PC-3 (cell line): ENCODE measurements at places on chromosomes 11 and 22. TPM values are rescaled to one million over a fixed set of nuclear protein-coding genes. Genes with fewer than 3 reads are reported as not detected.

GRCh38 chr11:134406264-134407185 lies 5.5 kb downstream of the B3GAT1 start:
- no peak for DNase-seq

- peak; percentile 23 for DNase-seq
Measured at GRCh38 chr11:94100253-94100652, 28.4 kb upstream of the PANX1 start.

GRCh38 chr11:74689666-74690065 lies 41.6 kb downstream of the CHRDL2 start:
- peak; percentile 74 for DNase-seq

GRCh38 chr11:11028017-11028692 lies 170.3 kb upstream of the ZBED5 start:
- DNase-seq = peak; percentile 73

DNA sequence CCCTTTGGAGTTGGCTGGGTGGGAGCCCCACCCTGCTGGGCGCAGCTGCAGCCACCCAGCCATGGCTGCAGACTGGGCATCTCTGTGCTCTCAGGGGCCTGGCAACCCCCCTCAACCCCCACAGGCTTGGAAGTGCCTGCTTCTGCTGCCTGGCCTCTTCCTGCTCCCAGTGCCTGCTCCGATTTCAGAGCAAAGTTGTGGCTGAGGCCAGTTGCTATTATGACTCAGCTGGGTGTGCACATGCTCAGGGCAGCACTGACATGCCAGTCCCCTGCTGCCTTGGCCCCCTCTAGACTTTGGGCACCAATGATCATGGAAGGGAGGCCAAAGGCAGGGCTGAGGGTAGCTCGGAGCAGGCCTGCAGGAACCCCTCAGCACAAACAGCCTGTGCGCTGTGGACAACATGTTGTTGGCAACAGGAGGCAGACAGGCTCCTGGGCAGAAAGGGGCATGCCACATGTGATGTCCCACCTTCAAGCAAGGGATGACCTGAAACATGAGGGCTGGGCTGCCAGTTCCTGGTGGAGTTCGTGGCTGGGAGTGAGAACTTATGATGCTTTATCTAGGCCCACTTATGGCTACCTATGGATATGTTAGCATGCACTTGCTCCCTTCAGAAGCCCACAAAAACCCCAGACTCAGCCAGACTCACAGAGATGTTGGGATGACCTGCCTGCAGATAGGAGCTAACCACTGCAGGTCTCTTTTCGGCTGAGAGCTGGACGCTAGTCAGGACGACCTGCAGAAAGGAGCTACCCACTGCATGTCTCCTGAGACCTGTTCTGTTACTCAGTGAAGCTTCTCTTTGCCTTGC lies 96.4 kb upstream of the AMOTL1 start:
- DNase-seq = peak; percentile 66

DNA sequence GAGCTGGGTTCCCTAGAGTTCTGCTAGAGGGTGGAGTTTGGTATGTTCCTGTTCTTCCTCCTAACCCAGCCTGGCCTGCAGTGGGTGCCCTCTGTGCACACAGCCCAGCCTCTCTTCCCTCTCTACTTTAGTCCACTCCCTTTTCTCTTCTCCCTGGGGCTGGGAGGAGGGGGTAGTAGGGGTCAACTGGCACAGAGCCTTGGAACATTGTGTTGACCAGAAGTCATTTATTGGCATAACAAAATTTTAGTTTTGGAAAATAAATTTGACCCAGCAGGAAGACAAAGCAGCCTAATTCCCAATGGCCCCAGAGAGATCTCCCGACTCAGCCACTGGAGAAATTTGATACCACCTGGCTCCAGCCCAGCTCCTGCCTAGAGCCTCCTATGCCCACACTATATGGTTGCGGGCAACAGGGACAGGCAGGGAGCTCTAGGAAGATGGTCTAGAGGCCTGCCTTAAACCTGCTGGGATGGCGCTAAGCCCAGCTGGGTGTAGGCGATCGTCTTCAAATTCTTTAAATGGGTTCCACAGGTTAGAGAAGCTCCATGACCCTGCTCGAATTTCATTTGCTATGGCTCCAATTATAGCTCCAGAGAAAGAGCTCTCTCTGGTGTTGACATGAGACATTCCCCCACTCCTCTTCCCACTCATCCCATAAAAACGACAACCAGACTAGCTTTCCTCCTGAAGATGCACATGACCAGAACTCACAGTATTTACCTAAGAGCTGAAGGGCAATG lies 9.9 kb downstream of the PCSK7 start:
- peak; percentile 82 for DNase-seq

DNA sequence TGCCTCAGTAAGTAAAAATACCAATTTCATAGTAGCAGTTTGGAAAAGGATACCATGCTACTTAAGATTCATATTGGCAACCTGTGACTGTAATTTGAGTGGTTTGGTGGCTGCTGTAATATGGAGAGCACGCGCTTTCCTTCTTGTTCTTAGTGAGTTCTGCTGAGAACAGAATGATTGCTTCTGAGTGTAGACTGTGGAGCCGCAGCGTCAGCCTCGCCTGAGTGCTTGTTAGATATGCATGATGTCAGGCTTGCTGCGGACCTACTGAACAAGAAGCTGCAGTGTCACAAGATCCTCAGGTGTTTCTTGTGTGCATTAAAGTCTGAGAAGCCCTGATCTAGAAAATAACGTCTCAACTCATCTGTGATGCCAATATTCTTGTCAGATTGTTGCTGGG lies 143.2 kb downstream of the ARHGAP42 start:
- DNase-seq = no peak

- peak; percentile 24 for DNase-seq
Measured at GRCh38 chr11:94676814-94677213, 91.3 kb upstream of the AMOTL1 start.

- DNase-seq = no peak
Measured at GRCh38 chr11:100956351-100956750, 173.3 kb downstream of the PGR start.

DNA sequence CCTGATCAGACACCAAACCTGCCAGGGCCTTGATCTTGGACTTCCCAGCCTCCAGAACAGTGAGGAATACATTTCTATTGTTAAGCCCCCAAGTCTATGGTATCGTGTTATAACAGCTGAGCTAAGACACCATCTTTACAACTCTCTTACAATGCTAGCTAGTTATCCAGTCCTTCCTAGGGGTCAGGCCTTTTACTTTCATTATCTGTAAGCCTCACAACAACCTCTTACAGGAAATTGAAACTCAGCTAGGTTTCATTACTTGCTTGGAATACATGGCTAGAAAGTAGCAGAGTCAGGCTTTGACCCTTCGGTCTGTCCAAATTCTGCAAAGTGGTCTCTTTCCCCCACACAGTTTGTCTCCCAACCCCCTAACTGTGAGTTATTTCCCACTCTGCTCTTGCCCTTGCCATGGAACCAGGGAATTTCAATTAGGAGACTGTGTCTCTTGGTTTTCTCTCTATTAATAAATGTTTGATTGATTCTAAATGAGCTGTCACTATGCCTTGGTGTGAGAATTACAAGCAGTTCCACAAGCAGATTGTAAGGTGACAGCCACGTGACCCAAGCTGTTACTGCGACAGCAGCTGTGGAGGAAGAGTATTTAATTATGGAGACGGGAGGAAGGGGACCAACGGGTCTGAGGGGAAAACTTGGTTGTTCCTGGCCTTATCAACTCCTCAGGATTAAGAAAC lies 38.4 kb upstream of the CLMP start:
- DNase-seq = no peak

DNA sequence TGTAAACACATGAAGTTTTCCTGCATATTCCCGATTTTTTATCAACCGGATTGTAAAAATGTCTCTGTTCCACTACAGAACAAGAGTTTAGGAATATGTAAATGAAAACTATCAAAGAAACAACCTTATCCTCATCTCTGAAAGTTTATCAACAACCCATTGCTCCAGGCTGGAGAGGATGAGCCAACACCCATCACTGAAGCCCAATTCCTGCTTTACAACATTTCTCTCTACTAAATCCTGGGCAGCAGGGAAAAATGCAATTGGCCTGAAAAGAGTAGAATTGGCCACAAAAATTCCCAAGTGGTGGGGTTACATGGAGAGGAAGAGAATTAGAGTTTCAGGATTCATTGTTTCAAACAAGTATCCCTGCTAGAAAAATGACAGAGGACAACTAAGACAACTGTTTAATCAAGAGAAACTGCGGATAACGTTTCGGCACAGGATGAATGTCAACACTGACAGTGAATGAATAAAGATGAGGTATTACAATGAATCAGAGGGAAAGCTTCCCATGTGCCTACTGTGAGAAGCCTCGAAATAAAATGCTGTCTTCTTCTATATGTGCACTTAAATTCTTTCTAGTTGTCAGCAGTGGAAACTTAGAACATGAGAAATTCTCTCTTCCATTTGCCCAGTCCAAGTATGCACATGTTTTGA lies 317.3 kb upstream of the ANO3 start:
- DNase-seq = no peak

- DNase-seq = no peak
Measured at GRCh38 chr11:117814766-117815261, 9.7 kb downstream of the FXYD2 start.

DNA sequence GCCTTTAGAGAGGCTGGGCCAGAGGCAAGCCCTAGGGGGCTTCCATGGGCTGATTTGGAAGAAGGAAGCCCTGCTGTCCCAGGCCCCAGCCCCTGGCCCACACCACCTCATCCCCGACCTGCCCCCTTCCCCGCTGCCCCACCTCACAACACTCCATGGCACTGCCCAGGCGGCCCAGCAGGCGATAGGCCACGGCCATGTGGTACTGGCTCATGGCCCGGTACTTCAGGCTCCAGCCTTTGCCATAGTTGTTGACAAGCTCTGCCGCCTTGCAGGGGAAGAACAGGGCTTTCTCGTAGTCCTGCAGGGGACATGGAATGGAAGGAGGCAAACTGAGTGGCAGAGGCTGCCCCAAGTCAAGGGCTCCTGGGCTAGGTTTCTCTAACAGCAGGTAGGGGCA lies 6.4 kb downstream of the RAPSN start:
- DNase-seq = no peak

GRCh38 chr11:36201411-36201810 lies 87.8 kb downstream of the COMMD9 start:
- no peak for DNase-seq

DNA sequence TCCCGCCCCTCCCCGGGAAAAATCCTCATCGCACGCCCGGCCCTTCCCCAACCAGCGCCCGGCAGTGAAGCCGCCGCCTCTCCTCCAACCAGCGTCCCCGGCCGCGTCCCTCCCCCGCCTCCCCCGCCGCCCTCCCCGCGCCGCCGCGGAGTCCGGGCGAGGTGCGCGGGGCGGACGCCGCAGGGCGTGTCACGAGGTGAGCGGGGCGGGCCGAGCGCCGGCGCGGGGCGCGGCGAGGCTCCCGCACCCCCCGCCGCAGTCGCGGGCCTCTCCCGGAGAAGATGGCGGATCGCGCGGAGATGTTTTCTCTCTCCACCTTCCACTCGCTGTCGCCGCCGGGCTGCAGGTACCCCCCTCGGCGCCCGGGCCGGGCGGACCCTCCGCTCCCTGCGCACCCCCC lies at the start of gene MAPK8IP2:
TSS of gene MAPK8IP2 (plus strand) at position 256 of the 400 bp plus-strand sequence. CDS start at position 282, 26 bp downstream.
- peak; percentile 4 for DNase-seq

- DNase-seq = peak; percentile 84
Measured at GRCh38 chr11:128458321-128458720, 129.0 kb downstream of the ETS1 start.

GRCh38 chr22:44293876-44294275 lies 18.9 kb downstream of the SHISAL1 start:
- DNase-seq = no peak

- DNase-seq = peak; percentile 47
Measured at GRCh38 chr11:64226507-64227051, 505 bp downstream of the NUDT22 start.

- no peak for DNase-seq
Measured at GRCh38 chr11:131412061-131412460, 41.6 kb downstream of the NTM start.

- DNase-seq = no peak
Measured at GRCh38 chr11:16356057-16356760, at the start of gene SOX6. Gene SOX6, minus strand, starts transcription at chr11:16356546. Its CDS starts 15,298 bp downstream, at chr11:16341248.

Gene CHRM1
- not detected in 2 replicates for total RNA-seq

Gene APOL5
- not detected in 2 replicates for total RNA-seq

Gene MUC5AC
- total RNA-seq = 0.11 and 0.35 TPM in 2 replicates

Gene GSTT2B
- 2.6 and 3.2 TPM in 2 replicates for total RNA-seq

Gene CASP4
- 38.5 and 40.9 TPM in 2 replicates for total RNA-seq

Gene JAML
- not detected in 2 replicates for total RNA-seq

Gene TRIM29
- 31.8 and 38.5 TPM in 2 replicates for total RNA-seq

Gene OR5A1
- not detected in 2 replicates for total RNA-seq

Gene GDPD4
- total RNA-seq = not detected in 2 replicates

Gene ATG2A
- total RNA-seq = 45.6 and 51.4 TPM in 2 replicates
